ENCODE measurements at places on chromosomes 4 and X.
A peak's percentile ranks its signal among the peaks of the same experiment; 100 is the strongest.

DNA sequence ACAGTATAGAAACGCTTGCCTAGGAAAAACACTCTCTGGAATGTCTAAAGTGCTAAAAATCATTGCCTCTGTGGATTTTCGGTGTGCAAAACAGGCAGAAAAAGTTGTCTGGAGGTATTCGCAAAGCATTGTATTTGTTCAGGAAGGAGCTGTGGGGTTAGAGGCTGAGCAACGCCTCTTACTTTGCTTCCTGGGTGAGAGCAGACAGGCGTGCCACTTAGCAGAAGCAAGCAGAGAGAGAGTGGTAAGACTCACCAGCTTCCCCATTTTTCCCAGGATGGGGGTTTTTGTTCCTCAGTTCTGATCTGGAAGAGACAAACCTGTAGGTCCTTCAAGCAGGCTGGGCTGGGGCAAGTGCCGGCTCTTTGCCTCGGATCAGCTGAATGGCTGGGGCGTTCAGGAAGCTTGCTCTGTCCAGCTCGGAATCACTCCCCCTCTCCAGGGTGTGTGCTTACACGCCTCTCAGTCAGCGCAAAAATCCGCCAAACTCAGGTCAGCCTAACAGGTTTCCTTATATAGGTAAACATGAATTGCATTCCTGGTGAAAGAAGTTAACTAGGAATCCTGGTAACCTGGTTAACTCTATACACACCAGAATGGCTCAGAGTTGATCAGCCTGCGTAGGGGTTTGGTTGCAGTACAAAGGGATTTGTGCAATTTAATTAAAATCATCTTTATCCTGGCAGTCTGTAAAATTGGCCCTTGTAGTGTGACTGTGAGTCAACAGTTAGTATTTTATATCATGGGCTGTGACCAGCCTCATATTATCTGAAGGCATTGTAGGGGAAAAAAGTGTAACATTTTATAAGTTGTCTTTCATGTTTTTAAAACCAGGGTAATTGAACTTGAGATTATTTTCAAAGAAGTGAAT lies 213.1 kb upstream of the MID1 start:
- DNase-seq: no peak

GRCh38 chr4:152357206-152357605 lies 178.7 kb downstream of the FBXW7 start:
- no peak for DNase-seq

DNA sequence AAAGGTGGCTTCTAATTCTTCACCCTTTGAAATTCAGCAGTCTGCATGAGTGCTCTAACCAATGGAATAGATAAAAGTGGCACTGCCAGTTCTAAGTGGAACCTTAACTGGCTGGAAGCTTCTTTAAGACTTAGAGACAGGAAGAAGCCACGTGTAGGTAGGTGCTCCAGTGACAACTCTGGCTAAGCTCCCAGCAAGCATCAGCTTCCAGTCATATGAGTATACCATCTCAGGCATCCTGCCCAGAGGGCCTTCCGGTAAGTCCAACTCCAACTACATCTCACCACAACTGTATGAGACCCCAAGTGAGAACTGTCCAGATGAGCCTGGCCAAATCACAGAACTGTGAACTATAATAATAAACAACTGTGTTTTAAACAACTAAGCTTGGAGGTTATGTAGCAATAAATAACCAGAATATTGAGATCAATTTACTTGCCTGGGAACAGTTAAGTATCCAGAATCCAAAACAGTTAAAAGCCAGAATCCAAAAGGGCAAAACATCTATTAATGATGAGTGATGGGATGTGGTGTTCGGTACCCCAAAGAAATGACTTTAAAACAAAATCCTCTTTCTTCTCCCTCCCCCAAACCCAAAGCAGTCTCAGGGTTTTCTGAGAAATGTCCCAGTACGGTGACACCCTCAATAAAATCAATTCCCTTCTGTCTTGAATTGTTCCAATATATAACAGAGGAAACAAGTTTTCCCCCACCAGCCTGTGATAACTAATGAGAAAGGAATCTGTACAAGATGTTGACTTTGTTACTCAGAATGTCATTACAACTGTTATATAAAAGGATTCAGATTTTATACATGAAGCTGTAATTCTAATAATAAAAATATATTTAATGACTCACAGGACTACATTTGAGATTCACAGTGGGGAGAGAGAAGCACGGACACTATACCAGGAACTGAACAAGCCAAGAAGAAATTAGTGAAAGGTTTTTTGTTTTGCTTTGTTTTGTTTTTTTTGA lies 4.2 kb downstream of the TSPAN5 start:
- peak; percentile 83 for DNase-seq

GRCh38 chr4:89249313-89249712 lies 58.3 kb downstream of the GPRIN3 start:
- no peak for DNase-seq

DNA sequence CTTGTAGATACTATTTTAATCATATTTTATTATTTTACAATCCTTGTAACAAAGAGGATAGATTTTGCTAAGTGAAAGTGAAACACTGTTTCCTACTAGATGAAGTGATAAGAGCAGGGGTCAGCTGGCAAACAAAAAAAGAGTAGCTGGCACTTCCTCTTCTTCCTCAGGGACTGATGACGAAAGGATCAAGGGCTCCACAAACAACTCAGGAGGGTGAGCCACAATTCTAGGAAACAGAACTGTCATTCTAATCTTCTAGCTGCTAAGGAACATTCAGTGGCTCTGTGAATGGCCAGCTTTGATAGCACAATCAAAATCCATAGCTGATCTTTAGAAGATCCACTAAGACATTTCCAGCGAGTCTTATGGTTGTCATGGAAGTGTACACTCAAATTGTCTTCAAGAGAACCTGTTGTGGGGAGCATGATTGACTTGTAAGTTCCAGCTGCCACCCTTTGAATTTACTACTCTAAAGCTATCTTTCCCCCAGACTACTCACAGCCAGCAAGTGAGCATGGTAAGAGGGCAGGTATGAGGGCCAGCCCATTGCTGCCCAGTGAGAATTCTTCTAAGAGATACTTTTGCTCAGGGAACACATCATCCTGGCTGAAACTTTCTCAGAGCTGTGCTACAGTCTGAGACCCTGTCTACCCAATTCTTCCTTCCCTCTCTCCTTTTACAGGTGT lies 275.7 kb upstream of the RASGEF1B start:
- DNase-seq: peak; percentile 74

GRCh38 chrX:9805956-9806355 lies 19.7 kb downstream of the SHROOM2 start:
- DNase-seq: no peak

- DNase-seq: peak; percentile 58
Observed at GRCh38 chr4:158193171-158193749, 17.0 kb upstream of the TMEM144 start.

GRCh38 chr4:28317221-28317620 lies 1456.6 kb downstream of the STIM2 start:
- DNase-seq: no peak
